ENCODE measurements at places on chromosomes 7 and 10.
A peak's percentile ranks its signal among the peaks of the same experiment; 100 is the strongest.

DNA sequence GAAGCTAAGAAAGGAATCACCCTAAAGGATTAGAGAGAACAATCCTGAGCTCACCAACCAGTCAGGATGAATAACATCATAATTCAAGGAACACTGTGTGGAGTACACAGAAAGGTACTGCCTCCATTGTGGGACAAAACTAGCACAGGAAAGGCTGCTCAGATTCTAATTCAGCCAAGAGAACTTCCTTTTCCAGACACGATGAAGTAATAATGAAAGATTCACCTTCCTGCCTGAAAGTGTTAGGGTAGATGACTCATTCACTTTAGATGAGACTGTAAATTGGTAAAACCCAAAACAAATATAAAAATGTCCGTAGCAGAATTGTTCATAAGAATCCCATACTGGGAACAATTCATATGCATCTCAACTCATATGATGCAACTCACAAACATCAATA, 167.2 kb downstream of the CDC14C start:
- no peak for DNase-seq

GRCh38 chr7:15352421-15353206, 209.2 kb downstream of the AGMO start:
- no peak for DNase-seq

- no peak for DNase-seq
Measured at GRCh38 chr7:10789170-10789569, 184.5 kb upstream of the PHF14 start.

DNA sequence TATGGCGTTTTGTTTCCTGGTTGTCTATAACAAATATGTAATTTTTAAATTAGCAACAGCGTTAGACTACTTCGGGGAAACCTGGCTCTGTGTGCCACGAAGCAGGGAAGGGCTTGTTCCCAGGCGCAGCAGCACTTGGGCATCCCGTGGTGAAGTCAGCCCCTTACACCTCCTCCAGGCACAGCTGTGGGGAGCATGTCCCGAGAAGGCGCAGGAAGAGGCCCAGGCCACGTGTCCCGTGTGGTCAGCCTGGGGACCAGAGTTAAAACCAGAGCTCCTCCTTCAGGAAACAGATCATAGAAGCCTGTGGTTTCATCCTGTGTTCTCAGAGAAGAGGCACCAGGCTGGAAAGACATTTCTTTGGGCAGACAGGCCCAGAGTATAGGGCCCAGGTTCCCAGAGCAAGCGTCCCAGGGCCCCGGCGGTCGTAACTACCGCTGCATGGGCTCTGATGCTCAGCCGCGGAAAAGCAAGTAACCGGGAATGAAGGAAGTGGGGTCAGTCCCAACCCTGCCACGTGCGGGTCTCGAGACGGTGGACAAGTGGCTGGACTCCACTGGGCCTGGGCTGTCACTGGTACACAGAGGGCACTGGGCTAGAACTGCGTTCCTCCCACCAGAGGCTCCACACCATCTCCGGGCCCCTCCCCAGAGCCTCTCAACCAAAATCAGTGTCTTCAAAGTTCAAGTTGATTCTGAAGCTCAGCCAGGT, 7.1 kb downstream of the NUDT1 start:
- no peak for DNase-seq

GRCh38 chr10:93456480-93456879, 25.7 kb downstream of the MYOF start:
- DNase-seq: no peak

- peak; percentile 35 for DNase-seq
Measured at GRCh38 chr7:114589436-114589835, 174.8 kb downstream of the FOXP2 start.

DNA sequence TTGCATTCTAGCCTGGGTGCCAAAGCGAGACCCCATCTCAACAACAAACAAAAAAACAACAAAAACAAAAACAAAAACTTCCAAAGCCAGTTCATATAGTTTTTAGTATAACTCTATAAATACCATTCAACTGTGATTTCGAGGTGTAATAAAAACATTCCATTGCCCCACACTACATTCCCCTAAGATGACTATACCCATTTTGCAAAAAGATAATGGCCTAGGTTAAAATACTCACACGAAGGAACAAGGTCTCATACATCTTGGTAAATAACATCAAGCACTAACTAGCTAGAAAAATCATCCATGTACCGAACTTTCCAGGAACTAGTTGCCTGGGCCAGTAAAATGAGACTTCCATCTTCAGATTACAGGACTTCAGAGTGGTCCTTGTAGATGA, 55.4 kb downstream of the GLI3 start:
- DNase-seq: no peak

DNA sequence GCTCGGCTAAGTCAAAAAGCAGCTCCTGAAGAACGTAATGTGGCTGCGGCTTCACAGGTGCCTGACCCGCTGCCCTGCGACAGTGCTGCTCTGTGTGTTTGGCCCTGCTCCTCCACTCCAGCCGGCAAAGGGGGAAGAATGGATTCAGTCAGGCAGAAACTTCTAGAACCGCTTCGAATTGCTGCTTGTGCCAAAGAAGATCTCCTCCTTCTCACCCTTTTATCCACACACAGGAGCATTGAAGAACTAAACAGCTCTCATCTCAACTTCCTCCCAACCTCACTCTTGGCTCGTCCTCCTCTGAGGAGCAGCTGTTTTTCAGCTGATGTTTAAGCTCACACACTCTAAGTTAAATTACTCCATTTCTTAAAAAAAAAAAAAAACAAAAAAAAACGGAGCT, 651.4 kb downstream of the INHBA start:
- no peak for DNase-seq

DNA sequence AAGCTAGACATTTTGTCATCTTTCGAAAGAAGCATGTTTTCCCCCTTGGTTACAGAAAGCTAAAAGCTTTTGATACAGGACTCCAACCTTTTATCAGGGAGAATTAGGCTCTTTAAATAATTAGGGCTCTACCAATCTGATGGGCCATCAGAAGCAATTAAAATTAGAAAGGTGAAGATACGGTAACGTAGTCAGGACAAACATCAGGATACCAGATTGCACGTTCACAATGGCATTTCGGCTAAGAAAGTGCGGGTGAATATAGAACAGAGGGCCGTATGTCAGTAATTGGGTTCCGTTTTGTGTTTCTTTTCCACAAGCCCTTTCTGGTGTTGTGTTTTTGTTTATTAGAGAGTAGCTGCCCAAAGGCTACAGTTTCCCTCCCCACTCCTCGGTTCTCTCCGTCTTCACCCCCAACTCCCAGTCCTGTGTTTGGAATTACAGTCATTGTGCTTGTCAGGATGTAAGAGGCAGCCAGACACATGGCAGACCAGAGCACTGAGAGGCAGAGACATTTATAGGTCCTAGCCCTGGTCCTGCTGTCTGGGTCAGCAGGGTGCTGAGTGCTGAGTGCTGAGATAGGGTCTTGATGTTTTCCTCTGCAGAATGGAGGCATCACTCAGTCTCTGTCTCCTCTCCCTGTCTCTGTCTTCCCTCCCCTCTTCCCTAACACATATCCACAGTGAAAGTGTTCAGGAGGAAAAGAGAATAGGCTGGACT, 5.5 kb downstream of the PFKP start:
- DNase-seq: no peak

DNA sequence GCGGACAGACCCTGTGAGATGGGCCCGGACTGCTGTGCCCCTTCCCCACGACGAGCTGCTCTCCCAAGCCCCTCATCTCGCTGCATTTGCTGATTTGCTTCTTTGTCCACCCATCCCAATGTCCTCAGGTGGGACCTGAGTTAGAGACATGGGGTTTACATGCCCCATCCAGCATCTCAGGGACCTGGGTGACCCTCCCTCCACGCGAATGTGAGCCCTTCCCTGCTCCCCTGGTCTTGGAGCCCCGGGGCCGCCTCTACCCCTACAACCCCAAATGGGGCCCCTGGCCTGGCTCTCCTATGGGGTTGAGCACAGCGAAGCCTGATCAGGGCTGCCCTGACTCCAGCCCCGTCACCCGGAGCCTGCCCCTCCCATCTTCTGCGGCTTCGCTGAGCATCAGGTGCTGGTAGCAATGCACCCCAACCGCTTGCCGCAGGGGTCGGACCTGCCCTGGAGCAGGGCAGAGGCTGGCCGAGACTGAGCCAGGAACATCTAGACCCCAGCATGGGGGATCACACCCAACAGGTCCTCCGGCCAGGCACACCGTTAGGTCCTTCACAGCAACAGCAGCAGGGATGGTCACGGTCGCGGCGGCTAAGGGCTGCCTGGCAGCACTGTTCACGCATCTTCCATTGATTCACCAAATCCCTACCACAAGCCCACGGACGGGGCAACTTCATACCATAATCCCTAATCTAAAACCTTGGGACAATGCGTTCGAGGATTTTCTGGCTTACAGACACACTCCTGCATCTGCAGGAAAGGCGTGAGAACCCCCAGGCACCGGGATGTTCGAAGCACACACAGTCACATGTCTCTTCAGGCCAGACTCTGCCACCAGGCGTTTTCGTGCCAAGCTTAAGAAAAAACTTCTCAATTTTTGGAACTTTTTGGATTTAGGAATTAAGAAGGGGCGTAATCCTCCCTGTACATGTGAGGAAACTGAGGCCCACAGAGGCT, 15.5 kb downstream of the WDR86 start:
- no peak for DNase-seq

DNA sequence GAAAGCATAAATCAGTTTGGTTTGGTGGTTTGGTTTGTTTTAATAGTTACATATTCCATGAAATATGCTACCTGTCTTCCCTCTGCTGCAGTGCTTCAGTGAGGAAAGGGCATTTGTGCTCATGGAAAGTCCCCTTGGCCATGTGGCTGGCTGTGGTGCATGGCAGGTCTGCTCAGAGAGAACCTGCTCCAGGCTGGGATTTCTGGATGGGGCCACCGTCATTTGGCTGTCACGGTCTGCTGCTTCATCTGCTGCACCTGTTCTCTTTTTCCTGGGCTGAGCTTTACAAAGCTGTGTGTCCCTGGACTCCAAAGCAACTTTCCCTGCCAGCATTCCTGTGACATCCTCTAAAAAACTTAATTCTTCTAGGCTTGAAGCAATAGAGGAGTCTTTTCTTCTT, 8.9 kb downstream of the CDK14 start:
- DNase-seq: no peak

All from SK-N-MC (cell line).